ENCODE measurements at places on chromosomes 7 and 10.

- DNase-seq: no peak
Measured at GRCh38 chr7:94228223-94228622, 166.5 kb upstream of the COL1A2 start.

- no peak for DNase-seq
Measured at GRCh38 chr10:104910712-104911111, 269.6 kb downstream of the SORCS3 start.

GRCh38 chr7:137287651-137288258 lies 55.8 kb downstream of the PTN start:
- no peak for DNase-seq

GRCh38 chr10:84899268-84899667 lies 570.9 kb downstream of the CCSER2 start:
- DNase-seq: no peak

GRCh38 chr10:27393961-27394360 lies 110.1 kb upstream of the RAB18 start:
- DNase-seq: no peak

DNA sequence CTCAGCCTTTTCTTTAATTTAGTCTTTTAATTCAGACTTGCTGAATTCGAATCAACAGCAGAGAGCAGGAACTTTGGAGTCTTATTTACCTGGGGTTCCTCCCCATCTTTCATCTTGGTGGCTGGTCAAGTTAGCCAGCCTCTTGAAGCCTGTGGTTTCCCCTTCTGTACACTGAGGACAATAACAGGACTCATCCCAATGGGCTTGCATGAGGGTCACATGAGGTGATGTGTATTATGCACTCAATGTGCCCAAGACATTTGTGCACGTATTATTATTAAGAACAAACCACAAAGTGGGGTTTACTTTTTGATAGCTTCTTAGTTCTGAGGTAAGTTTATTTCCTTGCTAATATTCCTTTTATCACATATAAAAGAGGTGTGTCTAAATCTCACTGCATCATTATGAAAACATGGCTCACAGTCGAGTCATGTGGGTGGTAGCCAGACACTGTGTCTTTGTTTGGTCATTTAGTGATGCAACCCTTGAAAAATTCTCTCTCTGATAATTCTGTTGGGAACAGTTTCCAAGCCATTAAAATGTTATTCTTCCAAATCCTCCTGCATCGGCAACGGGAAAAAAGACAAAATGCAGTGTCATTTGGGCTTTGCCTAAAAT lies 86.5 kb upstream of the GRB10 start:
- DNase-seq: no peak

- no peak for DNase-seq
Measured at GRCh38 chr10:93028883-93029282, 31.7 kb upstream of the CYP26C1 start.

DNA sequence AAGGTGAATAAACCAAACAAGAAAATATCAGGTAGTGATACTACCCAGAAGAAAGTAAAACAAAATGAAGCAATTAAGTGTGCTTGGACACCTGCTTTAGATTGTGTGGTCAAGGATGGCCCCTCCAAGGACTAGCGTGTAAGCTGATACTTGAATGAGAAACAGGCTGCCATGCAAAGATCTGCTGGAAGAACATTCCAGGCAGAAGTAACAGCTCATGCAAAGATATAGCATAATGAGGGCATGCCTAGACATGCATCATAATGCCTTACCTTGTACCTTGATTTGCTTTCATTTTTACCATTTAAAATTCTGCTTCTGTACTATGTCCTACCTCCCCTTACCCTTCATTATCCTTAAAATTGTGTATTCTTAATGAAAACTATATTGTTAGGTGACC lies 74.8 kb upstream of the HDAC9 start:
- no peak for DNase-seq

DNA sequence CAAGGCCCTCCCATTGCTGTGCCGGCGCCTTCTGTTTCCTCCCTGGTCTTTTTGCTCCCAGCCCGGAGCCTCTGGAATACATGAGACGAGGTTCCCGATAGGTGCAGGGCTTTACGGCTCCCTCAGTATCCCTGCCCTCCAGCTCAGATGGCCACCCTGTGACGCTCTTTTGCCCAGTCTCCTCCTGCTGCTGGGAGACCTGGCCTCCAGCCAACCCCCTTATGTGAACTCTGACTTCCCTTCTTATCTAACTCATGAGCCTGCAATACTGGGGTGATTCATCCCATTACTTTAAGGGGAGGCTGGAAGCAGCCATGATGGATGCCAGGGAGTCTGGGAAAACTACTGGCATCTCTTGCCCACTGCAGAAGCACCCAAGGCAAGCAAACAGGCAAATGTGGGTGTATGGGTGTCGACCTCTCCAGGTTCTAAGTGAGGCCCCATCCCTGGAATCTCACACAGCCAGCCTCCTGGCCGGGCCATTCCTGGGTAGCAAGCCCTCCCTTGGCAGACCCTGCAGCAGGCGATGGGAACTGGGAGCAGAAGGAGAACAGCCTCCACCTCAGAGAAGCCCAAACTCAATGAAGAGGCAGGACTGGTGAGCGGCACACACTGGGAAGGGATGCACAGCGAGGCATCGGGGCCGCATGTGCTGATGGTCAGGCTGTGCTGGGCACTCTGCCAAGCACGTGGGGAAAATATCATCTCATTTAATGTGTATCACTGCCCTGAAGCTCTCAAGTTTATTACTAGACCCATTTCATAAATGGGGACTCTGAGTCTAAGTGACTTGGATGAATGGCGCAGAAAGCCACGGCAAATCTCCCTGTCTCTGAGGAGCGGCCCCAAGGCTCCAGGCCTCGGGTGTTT lies 97.5 kb downstream of the FAM53B start:
- no peak for DNase-seq

GRCh38 chr10:60312818-60313588 lies 76.7 kb downstream of the ANK3 start:
- DNase-seq: no peak
